ENCODE measurements at places on chromosomes 5 and 9. TPM values are rescaled to one million over a fixed set of nuclear protein-coding genes. Genes with fewer than 3 reads are reported as not detected.

The LCN10 gene
- total RNA-seq = 0.71 TPM

The PFDN1 gene
- total RNA-seq = 63.2 TPM

The MARVELD2 gene
- total RNA-seq = 0.58 TPM

The TAF11L5 gene
- not detected for total RNA-seq

The GDA gene
- not detected for total RNA-seq

The PCDHA10 gene
- not detected for total RNA-seq

The ENC1 gene
- total RNA-seq = 0.67 TPM

The C7 gene
- not detected for total RNA-seq

The PCDHGA7 gene
- total RNA-seq = not detected

The IRGM gene
- 2.4 TPM for total RNA-seq

- DNase-seq = no peak
These were observed 665.0 kb downstream of the NR2F1-AS1 start for GRCh38 chr5:92916036-92916435.

DNA sequence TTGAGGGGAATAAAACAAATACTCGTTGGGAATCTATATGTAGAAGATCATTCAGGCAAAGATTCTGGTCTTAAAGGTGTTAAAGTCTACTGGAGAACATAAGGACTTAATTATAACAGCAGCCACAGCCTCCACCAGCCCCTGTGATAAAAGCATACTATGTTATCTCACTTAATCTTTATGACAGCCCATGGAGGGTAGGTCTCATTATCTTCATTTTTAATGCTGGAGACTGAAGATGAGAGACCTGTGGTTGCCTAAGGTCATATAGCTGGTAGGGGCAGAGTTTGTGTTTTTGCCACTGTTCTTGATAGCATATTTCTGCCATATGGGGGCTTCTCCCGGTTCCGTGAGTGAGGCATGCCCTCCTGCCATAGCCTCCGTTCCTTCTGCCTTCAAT lies 88.7 kb downstream of the TRIO start:
- DNase-seq = no peak

DNA sequence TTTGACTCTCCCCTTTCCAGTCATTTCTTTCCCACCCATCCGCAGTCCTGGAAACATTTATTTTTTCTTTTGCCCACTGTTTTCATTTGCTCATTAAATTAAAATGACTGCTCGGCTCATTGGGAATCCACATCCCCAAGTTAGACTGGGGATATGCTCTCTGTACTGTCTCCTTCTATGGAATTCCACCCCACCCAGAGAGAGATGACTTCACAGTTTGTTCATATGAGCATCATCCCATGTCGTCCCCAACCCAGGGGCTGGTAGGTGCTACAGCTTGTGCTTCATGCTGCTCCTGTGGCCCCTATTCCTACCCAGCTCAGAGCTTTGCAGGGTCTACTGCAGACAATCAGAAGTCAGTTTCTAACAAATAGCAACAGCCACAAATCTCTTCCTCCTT lies 16.5 kb upstream of the RARS1 start:
- no peak for DNase-seq

DNA sequence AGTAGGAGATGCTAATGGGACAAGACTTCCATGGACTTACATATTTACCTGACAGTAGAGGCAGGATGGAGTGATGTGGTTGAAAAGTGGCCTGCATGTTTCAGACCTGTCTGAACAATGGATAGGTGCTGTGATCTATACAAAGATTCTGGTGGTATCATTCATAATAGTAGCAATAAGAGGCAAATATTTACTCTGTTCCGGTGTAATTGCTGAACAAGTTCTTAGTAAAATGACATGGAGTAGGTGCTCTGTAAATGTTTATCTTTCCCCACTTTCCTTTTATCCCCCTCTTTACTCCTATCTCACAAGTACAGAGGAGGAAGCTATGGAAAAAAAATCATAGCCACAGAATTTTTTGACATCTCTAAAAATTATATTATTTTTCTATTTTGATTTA lies 159.0 kb upstream of the SLC12A2 start:
- DNase-seq = no peak

- DNase-seq = no peak
These were observed 4.2 kb downstream of the NEK6 start for GRCh38 chr9:124261736-124262648.

DNA sequence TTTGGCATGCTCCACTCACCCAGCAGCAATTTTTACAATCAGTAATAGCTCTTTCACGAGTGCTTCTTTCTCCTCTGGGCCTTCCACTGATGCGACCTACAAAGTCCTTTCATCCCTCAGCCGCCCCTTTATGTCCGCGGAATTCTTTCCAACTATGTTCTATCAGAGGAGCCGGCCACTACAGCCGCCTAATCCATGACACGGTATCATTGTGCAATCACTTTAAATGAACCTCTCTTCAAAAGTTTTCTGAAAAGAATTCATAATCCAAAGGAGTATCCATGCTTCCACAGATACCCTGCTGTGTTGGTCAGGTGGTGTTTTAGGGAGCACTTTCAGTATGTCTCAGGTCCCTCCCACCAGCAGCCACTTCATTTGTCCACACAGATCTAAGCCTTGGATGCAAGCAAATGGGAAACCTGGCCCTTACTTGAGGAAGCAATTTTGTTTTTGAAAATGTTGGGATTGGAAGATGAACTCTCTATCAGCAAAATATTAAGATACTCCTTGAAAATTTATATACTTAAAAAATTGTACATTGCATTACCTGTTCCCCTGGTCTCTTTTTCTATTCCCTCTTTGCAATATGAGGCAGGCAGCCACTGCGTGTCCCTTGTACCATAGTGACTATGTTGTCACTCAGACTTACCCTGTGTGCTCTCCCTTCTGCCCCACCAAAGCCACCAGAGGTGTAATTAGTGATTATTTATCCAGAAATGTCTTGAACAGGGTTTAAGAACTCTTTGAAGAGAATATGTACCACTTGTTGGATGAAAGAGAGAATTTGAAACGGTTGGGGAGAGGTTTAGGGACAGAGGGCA lies 12.9 kb upstream of the MEF2C start:
- DNase-seq = no peak

DNA sequence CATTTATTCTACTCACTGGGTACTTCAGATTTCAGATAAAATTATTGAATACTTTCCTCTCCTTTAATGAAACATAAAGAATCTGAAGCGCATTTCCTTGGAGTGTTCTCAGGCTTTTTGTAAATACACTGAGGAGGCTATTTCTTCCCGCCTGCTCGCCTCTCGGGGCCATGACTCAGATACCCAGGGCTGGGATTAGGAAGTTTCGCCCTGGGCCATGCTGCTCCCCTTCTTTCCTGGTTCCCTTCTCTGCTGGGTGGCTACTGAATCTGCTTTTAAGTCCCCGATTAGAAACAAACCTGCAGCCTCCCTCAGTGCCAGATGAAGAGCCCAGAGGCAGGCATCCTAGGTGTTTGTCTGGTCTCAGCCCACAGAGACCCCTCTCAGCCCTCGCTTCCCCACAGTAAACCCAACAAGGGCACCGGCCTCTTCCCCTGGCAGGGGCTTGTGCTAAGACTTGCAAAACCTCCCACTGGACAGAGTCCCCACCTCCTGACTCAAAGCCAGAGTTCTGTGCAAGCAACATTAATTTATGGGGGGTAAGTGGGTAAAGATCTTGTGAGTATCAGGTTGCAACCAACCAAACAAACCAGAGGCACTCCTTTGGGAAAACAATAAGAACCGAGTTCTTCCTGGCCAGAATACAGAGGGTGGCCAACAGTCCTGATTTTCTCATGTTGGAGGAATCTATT lies 30.7 kb upstream of the IRX1 start:
- no peak for DNase-seq

GRCh38 chr5:88666761-88667495 lies 216.1 kb downstream of the MEF2C start:
- DNase-seq = peak; percentile 12

DNA sequence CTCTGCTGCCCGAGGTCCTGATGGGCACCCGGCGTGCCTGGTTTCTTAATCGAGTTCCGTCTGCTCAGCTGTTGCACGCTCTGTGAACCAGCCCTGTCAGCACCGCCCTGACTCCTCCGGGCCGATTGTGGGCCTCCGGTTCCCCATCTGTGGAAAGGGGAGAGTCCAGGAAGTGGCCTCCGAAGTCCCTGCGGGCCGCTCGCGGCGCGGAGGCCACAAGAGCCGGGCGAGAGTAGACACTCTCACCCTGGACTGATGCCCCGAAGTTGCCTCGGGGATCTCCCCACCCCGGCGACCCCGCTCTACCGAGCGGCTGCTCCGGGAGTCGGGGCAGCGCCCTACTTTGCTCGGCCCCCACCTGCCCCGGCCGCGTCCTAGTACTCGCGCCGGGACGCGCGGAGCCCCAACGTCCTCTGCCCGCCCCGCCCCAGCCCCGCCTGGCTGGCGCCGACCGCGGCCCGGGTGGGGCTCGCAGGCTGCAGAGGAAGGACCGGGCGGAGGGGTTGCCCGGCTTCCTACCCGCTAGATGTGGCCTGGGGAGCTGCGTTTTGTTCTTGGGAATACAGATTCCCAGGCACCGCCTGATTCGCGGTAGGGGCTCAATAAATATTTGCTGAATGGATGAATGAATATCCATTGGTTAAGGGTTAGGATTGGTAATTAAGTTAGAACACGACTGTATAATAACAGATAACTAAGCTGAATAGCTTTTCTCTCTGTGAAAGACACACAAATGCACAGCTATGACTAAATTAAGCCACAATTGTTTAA lies 935 bp upstream of the ZNF367 start:
- peak; percentile 77 for DNase-seq

DNA sequence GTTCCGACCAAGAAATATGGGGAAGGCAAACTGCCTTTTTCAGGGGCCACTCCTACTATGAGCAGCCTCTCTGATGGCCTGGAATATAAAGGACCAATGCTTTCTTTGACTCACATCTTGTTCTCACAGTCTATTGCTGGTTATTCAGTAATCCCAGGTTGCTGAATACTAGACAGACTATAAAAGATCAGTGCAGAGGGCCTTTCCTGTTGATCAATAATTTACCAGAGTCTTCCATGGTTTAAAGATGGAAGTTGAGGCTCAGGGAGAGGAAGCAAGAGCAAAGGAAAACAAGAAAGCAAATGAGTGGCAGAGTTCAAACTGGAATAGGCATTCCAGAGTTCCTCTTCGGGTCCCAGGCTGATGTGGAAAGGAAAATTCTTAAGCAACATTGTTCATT lies 62.9 kb downstream of the FBXO38 start:
- no peak for DNase-seq

DNA sequence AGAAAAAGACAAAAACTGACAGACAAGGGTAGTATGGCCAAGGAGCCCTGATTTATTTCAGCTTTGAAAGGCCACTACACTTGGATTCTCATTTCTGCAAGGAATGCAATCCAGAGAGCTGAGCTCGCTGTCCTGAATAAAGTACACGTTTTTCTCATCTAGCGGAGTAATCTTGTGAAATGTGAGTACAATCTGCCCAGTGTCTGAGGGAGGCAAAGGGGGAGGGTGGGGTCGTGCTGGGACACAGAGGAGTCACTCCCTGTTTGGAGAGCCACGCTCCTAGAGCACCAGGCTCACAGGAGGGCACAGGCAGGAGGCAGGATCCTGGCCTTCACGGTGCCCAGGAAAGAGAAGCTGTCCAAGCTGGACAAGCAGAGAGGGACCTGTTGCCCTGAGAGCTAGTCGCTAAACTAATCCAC lies 51.0 kb upstream of the IFNK start:
- no peak for DNase-seq

DNA sequence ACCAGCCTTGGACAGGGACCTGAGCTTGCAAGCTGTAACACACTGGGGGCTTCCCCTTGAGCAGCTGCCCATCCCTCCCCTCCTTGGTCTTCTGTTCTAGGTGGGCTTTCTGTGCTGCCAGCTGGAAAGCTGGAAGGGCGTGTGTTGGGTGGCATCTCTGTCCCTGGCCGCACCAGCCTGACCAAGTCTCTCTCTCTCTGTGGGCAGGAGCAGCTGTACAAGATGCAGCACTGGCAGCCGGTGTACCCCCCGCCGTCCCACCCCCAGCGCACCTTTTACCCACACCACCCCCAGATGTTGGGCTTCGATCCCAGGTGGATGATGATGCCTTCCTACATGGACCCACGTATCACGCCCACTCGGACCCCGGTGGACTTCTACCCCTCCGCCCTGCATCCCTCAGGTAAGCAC lies 32.1 kb upstream of the POMT1 start:
- no peak for DNase-seq

- no peak for DNase-seq
These were observed 92.4 kb downstream of the PRDM6 start for GRCh38 chr5:123181394-123181801.

GRCh38 chr9:118510711-118511110 lies 806.5 kb downstream of the TLR4 start:
- DNase-seq = no peak

GRCh38 chr5:160835376-160835775 lies 16.6 kb downstream of the ATP10B start:
- no peak for DNase-seq

DNA sequence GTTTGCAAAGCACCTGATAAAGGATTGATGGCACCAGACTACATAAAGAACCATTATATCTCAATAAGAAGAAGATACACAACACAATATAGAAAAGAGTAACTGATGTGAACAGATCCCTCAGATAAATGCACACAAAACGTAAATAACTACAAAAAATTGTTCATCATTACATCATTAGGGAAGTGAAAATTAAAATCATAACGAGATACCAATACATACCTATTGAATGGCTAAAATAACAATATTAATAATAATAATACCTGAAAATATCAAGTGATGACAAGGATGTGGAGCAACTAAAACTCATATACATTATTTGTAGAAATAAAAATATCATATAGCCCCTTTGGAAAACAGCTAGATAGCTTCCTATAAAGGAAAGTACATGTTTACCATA lies 469.5 kb downstream of the DMRTA1 start:
- no peak for DNase-seq

GRCh38 chr5:989961-990530 lies 18.6 kb upstream of the NKD2 start:
- DNase-seq = no peak

GRCh38 chr9:68446836-68447235 lies 90.4 kb downstream of the PGM5 start:
- no peak for DNase-seq

- DNase-seq = no peak
These were observed 68.3 kb downstream of the SERINC5 start for GRCh38 chr5:80187421-80188090.

DNA sequence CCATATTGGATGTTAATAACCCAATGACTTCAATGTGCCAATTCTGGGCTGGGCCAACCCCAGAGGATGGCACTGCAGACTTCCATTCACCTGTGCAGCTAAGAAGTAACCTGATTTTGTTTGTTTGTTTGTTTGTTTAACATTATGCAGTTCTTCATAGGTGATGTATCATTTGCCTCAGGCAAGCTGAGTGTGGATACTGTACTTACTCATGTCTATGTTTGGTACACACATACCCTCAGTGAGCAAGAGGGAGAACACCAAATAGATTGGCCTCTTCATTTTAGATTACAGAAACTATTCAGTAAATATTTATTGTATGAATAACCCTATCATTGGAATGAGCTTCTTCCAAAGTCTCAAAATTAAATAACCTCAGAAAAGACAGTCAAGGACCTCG lies 180.2 kb upstream of the SMC2 start:
- no peak for DNase-seq

- no peak for DNase-seq
These were observed 7.8 kb downstream of the DNAJB5 start for GRCh38 chr9:34997379-34997781.

Measured in activated CD4-positive, alpha-beta T cell treated with anti-CD3 and anti-CD28 coated beads for 36 hours (primary cell).